ENCODE measurements at places on chromosomes 3 and 15.

DNA sequence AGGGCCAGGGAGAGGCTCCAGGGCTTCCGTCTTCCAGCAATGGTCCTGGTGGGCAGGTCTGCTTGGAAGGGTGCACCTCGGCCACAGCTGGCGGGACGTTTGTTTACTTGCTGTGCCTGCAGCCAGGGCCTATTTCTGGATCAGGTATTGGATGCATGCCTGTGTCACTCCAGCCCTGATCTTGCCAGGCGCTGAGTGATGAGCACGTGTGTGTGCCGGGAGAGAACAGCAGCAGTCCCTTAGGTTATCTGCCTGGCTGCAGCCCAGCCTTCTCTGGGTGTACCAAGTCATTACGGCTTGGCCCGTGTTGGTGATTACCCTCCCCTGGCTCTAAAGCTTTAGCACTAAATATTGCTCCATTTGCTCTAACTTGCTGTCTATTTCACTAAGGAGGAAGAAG, 14.9 kb downstream of the CCDC32 start:
- no peak for DNase-seq

- no peak for DNase-seq
These were observed 78.5 kb upstream of the MEF2A start for GRCh38 chr15:99487337-99487730.

DNA sequence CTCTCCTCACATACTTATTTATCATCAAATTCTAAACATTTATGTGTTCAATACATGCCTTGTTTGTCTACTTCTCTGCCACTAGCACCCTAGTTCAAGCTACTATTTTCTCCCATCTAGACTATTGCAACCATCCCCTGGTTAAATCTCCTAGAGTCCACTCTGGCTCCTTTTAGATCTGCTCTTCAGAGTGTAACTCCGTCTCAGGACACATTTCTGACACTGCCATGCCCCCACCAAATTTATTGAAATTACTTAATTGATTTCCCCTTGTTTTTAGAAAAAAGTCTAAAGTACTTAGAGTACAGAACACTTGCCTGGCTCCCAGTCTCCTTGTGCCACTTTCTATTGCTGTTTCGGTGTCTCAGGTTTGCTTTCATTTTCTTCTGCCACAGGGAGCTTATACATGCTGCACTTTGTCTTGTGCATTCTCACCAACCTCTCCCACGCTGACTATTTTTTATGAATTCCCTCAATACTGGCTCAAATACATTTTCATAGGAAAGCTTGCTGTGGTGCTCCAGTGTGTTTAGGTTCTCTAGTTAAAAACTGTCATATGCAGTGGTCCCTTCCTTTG, 792.3 kb downstream of the DIPK2A start:
- DNase-seq: no peak

GRCh38 chr3:193857996-193858395, 265.0 kb downstream of the OPA1 start:
- DNase-seq: no peak

DNA sequence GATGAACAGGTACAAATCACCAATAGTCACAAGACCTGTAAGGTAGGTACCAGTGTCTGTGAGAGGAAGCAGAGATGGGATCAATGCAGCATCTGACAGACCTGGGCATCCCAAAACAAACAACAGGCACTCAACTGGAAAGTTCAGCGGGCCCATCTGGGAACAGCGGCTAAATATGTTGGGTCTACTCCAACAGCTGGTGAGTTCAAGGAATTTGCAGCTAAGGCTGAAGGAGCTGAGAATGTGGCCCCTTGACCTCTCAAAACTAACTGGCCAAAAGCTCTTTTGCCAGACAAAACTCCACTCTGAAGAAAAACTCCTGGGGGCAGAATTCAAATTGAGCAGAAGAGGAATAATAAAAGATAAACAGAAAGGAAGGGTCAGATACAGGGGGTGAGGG, 24.4 kb downstream of the AVEN start:
- DNase-seq: no peak

DNA sequence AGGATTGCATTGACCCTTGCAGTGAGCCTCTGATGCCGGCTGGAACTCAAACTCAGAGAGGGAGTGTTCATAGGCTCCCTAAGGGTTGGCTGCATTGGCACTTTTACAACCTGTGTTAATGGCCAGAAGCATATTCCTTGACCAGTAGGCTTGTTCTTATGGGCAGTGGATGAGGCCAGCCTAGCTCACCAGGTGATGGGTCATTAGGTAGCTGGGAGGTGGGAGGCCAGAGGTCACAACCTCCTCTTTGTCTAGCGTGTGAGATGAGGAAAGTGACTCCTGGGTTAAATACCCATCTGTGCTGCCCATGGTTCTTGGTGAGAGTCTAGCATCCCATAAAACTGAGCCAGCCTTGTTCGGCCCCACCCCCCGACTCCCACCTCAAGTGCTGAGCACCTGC, 275.7 kb upstream of the CTNNB1 start:
- DNase-seq: no peak

GRCh38 chr3:13704174-13704573, 155.2 kb downstream of the FBLN2 start:
- DNase-seq: no peak

GRCh38 chr15:47551079-47551478, 166.2 kb upstream of the SEMA6D start:
- no peak for DNase-seq

DNA sequence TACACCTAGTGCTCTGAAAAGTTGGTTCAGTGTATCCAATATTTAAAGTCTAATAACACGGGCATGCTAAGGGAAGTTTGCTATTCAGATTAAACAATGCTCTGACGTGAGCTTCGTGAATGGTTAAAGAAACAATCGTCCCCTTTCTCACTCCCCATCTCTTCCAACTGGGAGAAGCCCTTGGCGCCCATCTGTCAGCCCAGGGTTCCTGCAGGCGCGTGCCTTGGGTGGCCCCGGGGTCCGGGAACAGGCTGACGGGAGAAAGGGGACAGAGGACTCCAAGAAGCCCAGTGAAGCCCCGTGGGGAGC, 413 bp downstream of the SEC22C start:
- DNase-seq: no peak

GRCh38 chr15:68114356-68114755, 60.2 kb downstream of the PIAS1 start:
- DNase-seq: no peak

DNA sequence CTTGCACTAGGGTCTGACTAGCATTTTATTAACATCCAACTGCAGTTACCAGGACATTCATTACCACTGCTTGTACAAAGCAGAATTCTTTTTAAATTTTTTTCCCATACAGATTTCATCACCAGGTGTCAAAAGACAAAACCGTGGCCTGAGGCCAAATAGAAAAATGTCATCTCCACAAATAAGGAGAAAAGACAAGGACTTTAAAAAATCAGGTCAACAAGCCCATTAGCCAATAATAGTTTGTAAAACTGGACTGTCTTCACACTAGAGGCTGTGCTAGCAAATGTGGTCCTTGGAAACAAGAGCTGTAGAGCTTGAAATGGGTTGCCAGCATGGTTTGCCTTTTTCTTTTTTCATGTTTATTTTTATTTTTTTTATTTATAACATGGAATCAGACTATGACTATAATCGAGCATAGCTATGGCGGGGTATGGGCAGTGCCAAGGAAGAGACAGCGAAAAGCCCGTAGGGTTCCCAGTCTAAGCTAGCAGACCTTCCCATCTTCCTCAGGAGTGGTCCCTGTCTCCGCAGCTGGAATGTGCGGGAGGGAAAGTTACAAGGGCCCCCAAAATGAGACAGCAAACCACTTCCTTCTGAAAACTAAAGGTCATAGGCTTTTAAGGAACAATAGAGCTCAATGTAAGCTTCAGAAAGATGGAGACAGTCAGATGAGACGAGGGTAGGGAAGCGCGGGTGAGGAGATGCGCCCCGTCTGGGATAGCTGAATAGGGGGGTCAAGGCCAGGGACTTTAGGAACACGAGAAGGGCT, 1.5 kb downstream of the PTPN9 start:
- DNase-seq: no peak

- DNase-seq: no peak
These were observed 5.8 kb upstream of the SLITRK3 start for GRCh38 chr3:165201964-165202363.

- no peak for DNase-seq
These were observed 259.8 kb upstream of the CTDSPL start for GRCh38 chr3:37601832-37602231.

DNA sequence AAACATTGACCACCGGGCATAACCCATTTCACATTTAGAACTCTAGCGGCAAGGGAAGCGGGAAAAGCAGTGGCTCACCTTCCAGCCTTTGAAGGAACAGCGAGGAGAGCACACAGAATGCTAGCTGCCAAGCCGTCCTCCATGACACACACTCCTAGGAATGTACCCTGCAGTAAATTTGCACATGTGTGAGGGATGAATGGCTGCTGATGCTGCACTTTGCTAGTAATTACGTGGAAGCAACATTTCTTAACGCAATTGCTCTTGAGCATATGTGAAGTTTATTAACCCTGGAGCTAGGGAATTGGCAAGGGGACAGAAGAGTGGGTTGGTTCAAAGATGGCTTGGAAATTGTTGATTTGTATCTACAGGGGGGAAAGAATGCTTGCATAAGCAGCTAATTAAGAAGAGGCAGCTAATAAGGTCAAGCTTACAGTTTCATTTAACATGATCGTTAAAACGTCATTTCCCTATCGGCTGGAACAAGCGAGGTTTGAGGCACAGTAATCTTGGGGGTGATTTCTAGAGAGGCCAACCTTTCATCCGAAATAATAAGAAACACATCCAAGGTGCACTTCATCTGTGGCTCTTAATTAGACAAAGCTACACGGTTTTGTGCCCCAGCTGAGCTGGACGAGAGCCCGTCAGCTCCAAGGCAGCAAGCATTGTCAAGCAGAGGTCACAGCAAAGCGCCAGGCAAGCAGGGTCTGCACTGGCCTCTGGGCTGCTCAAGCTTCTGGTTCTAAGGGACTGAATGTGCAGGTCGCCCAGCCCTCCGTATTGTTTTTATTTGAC, 123.4 kb downstream of the CHSY1 start:
- DNase-seq: no peak

GRCh38 chr3:30314757-30315325, 291.6 kb upstream of the TGFBR2 start:
- no peak for DNase-seq
